Globus pallidus (tissue), 1 donor: ENCODE measurements at places on chromosomes 16 and 17.

- DNase-seq = no peak
These were observed 99.2 kb downstream of the SPACA3 start for GRCh38 chr17:33090806-33091205.

DNA sequence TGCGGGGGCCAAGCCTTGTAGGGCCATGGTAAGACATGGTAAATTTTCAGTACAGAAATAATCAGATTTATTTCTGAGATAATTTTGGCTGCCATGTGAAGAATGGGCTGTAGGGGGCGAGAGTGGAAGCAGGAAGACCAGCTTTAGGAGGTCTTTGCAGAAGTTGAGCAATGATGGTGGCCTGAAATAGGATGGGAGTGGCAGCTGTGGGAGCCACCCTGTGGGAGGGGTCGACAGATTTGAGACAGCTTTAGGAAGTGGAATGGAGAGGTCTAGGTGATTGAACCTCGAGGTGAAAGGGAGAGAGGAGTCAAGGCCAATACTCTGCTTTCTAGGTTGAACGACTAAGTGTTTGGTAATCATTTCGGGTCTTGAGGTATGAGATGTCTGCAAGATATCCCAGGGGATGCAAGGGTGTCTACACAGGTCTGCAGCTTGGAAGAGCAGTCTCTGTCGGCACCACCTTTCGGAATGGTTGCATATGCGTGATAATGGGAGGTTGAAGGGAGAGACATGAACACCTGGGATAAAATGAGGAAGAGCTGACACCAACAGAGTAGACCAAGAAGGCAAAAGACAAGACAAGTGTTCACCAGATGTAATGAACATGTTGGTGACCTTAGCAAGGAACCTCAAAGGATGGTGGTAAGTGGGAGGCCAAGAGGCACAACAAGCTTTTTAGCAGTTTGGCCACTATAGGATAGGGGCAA, 4.2 kb upstream of the ATXN7L3 start:
- DNase-seq = no peak

GRCh38 chr16:50494501-50495491, 53.4 kb upstream of the NKD1 start:
- DNase-seq = no peak

- DNase-seq = peak; percentile 84
These were observed at the start of gene SHCBP1 for GRCh38 chr16:46621006-46621933. TSS of gene SHCBP1 (minus strand) at chr16:46621379. CDS start at chr16:46621359, 20 bp downstream.

DNA sequence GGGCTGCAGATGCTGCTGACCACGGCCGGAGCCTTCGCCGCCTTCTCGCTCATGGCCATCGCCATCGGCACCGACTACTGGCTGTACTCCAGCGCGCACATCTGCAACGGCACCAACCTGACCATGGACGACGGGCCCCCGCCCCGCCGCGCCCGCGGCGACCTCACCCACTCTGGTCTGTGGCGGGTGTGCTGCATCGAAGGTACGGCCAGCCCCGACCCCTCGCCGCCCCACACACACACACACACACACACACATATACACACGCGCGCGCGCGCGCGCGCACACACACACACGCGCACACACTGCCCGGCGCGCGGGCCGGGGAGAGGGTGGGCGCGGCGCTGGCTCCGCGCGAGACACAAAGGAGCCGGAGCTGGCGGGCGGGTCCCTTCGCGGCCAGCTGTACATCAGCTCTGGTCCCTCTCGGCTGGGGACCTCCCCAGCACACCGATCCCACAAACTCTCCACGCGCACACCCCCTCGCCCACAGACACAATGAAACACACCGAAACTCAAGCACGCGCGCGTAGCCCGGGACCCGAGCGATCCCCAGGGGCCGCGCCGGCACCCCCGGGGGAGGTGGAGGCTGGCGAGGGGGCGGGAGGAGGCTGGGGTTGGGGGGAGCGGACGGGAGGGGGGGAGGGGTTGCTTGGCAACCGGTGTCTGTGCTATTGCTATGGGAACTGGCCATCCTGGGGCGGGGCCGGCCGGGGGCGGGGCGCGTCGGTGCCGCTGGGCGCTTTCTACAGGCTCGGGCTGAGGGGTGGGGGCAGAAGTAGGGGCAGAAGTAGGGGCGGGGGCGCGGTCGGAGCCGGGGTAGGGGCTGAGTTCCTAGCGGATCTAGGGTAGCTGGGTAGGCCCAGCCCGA, 658 bp downstream of the CACNG4 start:
- no peak for DNase-seq

GRCh38 chr17:13729466-13730134, 127.9 kb upstream of the HS3ST3A1 start:
- no peak for DNase-seq

DNA sequence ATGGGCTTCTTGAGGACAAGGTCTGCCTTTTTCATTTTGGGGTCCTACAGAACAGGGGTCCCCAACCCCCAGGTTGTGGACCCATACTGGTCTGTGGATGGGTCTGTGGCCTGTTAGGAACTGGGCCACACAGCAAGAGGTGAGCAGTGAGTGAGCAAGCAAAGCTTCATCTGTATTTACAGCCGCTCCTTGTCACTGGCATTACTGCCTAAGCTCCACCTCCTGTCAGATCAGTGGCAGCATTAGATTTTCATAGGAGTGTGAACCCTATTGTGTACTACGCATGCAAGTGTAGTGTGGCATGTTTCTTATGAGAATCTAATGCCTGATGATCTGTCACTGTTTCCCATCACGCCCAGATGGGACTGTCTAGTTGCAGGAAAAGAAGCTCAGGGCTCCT, 33.9 kb downstream of the ERN1 start:
- DNase-seq = no peak

- no peak for DNase-seq
These were observed 55.9 kb downstream of the CDK12 start for GRCh38 chr17:39517224-39517623.

DNA sequence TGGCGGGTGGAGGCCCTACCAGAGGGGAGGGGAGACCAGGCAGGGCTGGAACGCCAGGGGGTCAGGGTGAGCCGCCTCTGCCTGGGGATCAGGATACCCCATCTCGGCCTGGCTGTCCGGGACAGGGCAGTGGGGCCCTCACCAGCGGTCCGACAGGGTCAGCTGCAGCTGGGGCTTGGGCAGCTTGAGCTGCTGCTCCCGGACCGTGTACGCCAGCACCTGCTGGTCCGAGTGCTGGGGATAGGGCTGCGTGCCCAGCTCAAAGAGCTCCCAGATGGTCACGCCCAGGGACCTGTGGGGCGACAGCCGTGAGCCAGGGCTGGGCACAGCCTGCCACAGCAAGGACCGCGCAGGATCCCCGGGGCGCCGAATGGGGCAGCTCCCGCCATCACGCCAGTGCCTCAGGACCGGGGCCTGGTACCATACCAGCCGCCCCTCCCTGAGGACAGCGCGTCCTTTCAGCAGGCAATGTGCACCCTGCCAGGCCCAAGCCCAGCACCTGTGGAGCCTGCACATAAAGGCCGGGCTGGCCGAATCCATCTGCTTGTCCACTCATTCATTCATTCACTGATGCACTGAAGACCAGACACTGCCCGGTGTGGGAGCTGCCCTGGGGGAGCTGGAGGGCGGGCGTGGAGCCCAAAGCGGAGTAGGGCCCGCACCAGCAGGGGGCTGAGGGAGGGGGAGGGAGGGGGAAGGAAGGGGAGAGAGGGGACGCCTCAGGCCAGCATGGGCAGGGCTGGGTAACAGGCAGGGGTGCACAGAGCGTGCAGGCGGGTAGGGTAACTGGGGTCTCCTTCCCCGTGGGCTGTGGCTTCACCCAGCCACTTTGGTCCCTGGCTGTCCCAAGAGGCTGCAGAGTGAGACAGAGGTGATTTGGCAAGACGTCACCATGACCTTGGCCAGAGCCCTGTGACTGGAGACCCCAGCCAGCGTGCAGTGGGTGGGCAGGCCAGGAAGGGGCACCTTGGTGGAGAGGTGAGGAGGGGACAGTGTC, 42.0 kb upstream of the PVALEF start:
- no peak for DNase-seq

DNA sequence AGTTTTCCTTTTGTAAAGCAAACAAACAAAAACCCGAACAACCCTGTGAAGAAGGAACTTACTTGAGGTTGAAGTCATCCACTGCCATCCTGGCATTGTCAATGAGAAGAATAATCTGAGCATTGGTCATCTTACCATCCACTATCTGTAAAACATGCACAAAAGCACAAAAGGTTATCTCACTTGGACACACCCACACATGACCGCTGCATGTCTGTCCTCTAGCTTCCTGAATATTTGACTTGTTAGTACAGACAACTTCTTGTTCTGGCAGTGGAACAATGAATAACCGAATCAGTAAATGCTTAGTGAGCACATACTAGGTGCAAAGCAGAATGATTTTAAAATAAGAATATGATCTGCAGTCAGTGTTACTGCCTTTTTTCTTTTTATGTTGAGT, 6.1 kb downstream of the KRT23 start:
- DNase-seq = no peak

DNA sequence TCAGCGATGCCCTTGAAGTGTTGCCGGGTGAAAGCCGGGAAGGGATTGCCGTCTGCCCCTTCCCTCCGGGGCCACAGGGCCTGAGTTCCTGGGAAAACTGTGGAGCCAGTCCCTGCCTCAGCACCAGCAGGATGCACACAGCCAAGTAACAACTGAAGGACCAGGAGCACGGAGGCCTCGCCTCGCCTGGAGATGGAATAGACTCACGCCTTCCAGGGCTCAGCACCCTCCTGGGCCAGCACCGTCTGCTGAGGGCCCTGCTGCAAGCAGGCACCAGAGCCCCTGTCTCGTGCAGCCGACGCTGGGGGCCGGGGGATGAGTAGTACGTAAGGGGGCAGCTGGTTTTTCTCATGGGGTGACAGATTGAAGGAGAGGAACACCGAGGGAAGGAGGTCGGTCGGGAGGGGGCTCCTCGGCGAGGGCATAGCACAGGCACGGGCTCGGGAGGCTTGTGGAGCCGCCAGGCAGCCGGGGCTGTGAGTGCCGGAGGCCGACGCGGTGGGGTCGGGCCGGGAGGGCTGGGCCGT, 6.4 kb downstream of the CBFA2T3 start:
- no peak for DNase-seq

DNA sequence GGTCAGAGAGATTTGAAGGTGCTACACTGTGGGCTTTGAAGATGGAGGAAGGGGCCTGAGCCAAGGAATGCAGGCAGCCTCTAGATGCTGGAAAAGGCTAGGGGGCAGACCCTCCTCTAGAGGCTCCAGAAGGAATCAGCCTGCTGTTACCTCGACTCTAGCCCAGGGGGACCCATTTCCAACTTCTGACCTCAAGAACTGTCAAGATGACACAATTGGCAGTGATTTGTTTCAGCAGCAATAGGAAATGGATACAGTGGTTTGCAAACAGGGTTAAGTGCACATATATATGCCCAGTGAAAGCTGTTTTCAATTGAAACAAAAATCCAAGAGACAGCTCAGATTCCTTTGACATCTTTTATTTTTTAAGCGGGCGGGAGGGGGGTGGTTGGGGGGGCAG, 3.7 kb upstream of the ZDHHC1 start:
- no peak for DNase-seq

GRCh38 chr17:76834870-76835269, 33.3 kb upstream of the MGAT5B start:
- DNase-seq = no peak

- DNase-seq = no peak
These were observed 46.5 kb upstream of the CIBAR2 start for GRCh38 chr16:85158743-85159178.

GRCh38 chr17:57413848-57414651, 157.7 kb downstream of the MSI2 start:
- no peak for DNase-seq

DNA sequence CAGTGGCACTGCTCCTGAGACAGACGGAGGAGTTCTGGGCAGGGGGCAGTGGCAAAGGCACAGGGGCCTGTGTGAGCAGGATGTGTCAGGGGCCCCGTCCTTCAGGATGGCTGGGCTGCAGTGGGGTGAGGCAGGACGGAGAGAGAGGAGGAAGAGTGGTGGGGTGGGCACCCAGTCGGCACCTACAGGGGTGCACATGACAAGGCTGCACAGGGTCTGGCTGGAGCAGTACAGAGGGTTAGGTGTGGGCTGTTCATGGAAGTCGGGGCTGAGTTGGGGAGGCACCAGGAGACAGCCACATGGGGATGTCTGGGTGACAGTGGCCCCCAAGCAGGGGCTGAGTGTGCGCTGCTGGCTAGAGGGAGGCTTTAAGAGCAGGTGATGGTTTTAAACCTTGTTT, 106.0 kb downstream of the RAB11FIP4 start:
- no peak for DNase-seq

DNA sequence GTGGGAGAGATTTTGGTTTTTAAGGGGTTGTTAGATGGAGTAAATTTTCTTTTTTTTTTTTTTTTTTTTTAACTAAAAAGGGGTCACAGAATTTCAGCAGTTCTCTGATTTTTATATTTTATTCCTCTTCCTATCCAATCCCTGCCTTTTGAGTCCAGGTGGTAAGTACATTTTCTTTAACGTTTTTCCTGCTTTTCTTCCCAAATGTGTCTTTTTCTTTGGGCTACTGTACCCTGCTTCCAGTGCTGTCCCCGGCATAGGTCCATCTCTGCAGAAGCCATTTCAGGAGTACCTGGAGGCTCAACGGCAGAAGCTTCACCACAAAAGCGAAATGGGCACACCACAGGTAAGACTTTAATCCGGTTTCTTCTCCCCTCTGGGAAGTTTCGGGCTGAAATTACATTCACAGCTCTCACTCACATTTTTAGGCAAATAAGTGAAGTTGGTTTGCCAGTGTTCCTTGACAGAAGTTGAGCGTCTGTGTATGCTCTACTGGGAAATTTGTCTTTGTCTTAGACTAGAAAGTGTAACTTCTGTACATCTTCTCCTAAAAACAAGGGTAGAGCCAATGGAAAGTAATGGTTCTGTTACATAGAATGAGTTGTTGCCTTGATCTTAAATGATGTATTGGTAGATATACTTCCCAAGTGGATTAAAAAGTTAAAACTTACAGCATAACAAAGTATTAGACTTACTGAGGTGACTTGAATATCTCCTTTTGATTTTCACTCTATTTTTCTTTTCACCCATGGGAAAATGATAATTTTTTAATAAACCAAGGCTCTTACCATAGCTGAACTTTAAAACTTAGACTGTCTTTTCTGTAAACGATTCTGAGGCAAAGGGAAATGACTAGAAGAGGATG, 54.5 kb downstream of the TUBD1 start:
- no peak for DNase-seq

- DNase-seq = no peak
These were observed 103.8 kb downstream of the CLEC16A start for GRCh38 chr16:11047939-11048800.

DNA sequence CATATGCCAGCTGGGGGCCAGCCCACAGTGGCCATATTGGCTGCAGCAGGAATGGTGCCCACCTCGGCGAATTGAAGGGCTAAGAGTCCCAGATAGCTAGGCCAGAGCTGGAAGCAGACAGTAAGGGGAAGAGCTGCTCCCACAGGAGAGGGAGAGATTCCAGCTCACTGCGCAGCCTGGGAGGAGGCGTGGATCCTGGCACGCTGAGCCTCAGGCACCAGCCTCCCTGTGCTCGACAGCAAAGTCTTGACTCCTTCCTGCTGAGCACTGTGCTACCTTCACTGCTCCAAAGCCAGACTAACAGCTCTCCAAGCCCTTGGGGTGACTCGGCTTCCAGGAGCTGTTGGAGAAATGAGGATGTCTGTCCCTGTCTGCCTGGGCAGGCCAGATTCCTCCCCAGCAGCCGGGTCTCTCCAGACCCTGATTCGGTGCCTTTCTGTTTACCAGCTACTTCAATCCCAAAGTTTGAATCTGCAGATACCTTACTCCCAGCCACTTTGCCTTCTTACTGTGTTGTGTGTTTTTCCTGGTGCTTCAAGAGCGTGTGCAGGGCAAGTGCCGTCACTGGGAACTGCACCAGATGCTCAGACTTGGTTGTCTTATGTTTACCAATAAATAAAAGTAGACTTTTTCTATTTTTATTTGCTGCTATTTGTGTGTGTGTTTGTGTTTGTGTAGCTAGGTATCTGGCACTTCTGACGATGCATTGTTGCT, 9.1 kb downstream of the CBX2 start:
- DNase-seq = no peak

GRCh38 chr17:41925991-41926590, 4.3 kb upstream of the ODAD4 start:
- DNase-seq = no peak
